ENCODE measurements at places on chromosomes 1 and 21.

DNA sequence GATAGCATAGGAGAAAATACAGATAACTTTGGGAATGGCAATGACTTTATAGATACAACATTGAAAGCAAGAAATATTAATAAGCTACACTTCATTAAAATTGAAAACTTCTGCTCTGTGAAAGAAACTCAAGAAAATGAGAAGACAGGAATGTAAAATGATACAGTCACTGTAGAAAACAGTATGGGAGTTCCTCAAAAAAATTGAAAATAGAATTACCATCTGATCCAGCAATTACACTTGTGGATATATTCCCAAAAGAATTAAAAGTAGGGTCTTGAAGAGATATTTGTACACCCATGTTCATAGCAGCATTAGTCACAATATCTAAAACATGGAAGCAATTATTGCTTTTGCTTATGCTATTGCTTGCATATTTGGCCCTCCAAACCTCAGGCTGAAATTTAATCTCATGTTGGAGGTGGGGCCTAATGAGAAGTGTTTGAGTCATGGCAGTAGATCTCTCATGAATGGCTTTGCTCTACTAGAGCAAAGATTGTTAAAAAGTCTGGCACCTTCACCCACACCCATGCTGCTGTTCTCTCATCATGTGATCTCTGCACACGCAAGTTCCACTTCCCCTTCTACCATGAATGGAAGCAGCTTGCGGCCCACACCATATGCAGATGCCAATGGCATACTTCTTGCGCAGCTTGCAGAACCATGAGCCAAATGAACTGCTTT lies 15.3 kb upstream of the AHCYL1 start:
- DNase-seq = no peak

- no peak for DNase-seq
These were observed 111.0 kb downstream of the PGBD5 start for GRCh38 chr1:230315099-230315498.

GRCh38 chr1:245383396-245384330 lies 228.9 kb downstream of the KIF26B start:
- peak; percentile 25 for DNase-seq

DNA sequence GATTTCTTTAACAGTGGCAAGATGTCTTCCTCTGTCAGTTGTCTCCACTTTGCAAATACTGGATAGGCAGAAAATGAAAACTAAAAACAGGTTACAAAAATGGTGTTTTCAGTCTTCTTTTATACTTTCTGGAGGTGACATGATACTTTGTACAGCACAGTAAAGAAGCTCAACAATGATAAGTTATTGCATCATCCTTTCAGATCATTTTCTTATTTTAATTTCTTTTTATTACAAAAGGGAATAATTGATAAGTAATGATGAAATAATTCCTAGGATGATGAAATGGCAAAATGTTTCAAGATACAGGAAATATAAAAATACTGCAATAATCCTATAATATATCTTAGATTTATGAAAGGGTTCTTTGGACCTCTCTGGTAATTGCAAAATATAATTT lies 16.5 kb downstream of the GORAB start:
- DNase-seq = no peak

DNA sequence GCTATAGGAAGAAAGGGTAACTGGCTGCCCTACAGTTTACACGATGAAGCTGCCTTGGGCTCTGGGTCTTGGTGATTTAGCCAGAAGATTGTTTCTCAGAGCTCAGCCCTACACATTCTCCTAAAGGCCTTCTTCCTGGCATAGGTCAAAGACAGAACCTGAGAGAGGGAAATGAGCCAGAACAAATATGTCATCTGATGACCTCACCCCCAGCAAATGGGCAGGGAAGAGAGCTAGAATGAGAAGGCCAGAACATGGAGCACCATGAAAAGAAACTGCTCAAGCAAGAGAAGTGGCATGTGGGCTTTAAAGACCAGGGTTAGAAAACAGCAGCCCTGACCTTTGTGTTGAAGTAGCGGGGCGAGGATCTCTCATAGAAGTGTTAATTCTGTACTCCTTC lies 5.5 kb upstream of the ILDR2 start:
- DNase-seq = no peak

- DNase-seq = no peak
These were observed 93.4 kb downstream of the KCNK1 start for GRCh38 chr1:233707153-233707879.

DNA sequence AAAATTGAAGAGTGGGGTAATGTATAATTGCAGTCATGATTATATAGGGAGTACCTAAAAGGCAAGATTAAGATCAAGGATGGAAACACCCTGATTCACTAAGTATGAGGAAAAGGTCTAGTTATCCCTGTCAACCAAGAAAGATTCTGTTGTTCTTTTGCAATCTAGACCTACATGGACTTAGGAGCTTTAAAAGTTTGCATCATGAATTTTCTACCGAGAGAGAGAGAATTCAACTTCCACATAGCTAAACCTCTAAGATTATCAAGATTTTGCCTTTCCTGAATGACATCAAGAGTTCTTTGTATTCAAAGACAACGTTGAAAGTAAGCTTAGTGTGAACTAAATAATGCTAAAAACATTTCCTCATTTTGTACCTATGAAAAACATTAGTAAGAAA lies 78.8 kb upstream of the RBM34 start:
- no peak for DNase-seq

DNA sequence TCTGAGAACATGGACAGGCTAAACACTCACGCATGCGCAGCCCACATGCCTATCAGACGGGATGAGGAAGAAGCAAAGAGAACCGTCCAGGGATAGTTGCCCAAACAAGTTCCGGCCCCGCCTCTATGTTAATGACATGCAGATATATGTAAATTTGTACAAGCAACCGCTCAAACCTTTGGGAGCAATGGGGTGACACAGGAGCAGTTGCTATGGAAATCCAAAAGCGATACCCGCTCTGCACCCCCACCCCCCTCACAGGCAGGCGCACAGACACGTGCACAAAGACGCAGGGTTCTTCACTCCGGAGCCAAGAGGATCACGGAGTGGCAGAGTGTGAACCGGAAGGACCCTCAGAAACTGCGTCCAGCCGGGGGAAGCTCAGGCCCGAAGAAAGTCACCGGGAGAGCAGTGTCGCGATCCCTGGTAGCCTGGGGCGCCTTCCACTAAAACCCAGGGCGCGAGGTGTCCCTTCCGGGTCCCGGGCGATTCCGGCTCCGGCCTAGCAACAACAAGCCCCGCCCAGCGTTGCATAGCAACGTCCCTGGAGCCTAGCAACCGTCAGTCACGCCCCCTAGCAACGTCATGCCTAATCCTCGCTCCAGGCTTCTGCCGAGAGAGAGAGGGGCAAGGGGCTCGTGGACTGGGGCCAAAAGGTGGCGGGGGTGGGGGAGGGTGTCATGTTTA lies 24.1 kb upstream of the ADGRB2 start:
- peak; percentile 59 for DNase-seq

- no peak for DNase-seq
These were observed 4.1 kb upstream of the GRIK3 start for GRCh38 chr1:37038227-37039093.

- DNase-seq = no peak
These were observed 76.9 kb downstream of the EPS15 start for GRCh38 chr1:51442198-51442597.

DNA sequence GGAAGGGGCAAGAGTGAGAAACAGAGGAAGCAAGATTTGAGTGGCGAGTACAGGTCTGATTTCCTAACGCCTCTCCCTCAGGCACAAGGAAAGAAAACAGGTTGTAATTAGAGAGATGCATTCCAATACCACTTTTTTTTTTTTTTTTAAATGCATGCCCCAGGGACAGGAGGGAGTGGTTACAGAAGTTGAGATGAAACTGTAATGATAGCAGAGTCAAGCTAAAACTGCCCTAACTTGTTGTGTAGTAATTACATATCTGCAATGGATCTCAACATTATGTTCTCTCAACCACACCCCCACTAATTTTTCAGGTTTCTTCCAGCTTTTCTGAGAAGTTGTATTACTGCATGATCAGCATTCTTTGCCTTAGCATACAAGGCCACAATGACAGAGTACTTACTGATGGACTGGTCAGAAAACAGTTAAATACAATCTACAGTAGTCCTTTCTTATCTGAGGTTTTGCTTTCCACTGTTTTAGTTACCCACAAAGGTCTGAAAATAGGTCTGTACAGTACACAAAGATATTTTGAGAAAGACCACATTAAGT lies 5.5 kb downstream of the ETV3 start:
- DNase-seq = no peak

GRCh38 chr1:12615159-12615864 lies 2.7 kb downstream of the DHRS3 start:
- no peak for DNase-seq

DNA sequence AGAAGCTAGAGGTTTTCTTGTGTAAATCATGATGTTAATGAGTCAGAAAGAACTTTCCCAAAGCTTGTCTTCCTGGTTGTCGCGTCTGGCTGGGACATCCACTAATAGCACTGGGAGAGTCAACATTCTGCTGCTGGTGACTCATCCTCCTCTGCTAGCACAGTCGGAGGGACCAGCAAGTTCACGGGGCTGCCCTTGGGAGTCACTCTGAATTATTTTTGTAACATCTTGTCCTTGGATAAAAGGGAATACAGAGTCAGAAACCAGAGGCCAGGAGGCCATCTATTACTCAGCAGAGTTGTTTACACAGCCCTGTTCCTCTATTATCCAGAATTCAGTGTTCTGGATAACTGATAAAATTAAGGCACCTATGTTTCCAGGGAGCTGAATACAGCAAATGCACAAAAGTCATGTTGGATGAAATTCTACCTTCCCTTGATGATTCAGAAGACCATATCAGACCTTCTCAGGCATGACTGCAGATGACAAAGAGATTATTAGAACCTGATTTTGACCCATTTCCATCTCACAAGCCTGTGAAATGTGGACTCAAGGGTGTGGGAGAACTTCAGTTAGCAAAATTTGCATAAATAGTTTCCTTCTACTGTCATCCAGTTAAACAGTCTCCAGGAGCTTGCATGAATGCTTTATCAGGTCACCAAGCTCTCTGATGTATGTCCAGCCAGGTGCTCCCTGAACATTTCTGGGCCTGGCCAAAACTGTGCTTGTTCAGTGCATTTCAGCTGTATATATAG lies 68.1 kb downstream of the JAK1 start:
- DNase-seq = no peak

DNA sequence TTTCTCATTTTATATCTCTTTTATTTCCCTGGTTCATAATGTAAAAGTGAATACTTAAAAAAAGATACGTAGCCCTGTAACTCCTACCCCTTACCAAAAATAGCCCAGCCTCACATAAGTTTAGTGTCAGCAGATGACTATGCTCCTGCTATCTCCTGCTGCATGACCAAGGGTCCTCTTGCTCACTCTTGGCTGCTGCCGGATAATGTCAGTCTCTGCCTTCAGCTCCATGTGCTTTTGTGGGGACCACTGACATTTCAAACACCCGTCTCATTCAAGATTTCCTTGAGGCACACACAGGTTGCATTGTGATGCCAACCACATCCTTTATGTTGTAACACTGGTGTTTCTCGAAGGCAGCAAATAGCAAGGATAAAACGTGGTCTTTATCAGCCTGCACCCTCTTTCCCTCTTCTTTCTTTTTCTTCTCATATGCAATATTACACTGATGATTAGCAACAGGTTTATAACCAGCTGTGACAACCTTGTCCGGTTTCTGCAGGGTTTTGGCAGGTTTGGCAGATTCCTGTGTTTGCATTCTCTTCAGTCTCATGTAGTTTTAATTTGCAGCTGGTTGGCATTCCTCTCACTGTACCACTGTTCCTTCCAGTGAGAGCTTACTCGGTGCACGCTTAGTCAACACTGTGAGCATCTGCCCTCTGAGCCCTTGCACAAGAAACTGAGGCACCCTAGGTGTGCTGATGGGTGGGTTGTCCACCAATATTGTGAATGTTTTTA lies 62.2 kb downstream of the ZNF684 start:
- no peak for DNase-seq

DNA sequence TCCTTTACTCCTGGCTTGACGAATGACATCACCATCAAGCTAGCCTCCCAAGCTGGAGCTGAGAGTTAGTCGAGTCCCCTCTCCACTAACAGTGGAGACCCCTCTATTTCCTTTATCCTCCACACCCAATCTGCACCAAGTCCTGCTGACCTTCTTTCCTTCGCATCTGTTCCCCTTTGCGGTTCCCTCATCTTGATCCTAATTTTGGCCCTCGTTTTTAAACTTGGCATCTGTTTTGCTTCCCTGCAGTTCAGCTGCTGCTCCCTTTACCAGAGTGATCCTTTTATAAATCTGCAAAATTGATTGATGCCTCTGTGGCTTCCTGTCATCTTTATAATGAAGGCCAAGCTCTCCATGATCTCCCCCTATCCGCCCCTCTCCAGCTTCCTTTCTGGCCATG lies 49.0 kb upstream of the TSPAN2 start:
- no peak for DNase-seq

DNA sequence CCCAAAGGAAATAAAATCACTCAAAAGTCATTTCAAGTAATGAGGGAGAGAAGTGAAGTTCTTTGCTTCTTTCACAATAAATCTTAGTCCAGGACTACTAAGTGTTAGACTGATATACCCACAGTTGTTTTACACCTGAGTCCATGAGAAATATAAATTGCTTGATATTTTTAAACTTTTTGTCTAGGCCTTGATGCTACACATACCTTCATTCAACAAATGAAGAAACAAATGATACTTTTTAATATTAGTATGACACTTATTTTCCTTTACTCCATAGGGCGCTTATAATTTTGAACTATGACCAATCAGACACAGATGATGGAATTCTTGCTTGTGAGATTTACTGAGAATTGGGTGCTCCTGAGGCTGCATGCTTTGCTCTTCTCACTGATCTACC lies at the start of gene OR14K1:
OR14K1 (plus strand) TSS at position 301 of the 400 bp plus-strand sequence; CDS start at position 301, 0 bp downstream.
- no peak for DNase-seq

GRCh38 chr1:2226525-2227345 lies 1.4 kb upstream of the SKI start:
- DNase-seq = no peak

GRCh38 chr1:227545361-227545760 lies 18.0 kb upstream of the ZNF678 start:
- no peak for DNase-seq

DNA sequence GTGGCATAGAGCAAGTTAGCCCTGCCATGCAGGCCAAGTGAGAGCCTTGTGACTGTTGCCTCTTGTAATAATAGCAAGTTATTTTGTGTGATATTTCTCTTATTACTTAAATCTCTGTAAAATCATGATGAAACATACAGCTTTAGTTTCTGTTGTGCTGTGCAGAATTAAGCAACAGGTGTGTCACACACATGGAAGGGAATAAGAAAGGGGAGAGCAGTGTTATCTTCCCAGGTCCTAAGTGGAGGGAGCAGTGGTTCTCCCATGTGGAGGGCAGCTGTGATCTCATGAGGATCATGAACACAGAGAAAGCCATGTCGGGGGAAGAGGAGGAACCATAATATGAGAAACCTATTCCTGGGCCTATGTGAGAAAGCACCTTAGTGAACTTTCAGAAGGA lies 25.2 kb upstream of the SCYL3 start:
- DNase-seq = no peak

GRCh38 chr21:19566975-19567374 lies 1163.4 kb upstream of the TMPRSS15 start:
- DNase-seq = no peak

DNA sequence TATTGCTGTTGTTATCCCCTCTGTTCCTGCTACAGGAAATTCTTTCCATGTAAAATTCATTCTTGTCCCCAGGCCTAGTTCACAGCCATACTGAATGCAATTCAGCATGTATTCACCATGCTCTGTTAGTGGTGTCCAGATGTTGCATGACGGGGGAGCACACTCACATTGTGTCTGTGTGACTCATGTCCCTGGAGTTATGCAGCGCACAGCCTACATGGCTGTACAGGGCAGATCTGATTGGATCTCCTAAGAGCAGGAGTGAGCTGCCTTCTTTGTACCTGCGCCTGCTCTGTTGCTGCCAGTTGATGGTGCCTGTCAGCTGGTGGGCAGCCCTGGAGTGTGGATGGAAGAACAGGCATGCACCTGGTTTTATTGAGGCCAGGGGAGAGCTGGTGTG lies 17.6 kb downstream of the HTR6 start:
- no peak for DNase-seq
